ENCODE measurements at places on chromosomes 7 and 10.
A peak's percentile ranks its signal among the peaks of the same experiment; 100 is the strongest.

DNA sequence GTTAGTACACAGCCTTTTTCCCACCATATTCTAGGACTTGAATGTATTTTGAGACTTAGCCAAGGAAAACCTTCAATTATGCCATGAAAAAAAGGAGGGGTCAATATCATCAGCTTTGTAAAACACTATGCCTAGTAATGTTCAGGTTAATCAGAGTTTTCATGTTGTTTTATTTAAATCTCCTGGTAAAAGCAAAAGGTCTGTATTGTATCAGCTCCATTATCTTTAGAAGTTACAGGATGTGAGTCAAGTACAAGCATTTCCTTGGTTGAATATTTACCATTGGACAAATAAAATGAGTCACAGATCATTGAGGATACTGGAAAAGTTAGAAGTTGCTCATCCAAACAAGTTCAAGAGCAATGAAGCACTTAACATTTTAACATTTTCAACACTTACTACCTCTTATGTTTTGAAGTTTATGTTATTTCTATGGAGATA, 89.9 kb upstream of the CAPZA2 start:
- no peak for DNase-seq

- peak; percentile 39 for DNase-seq
Measured at GRCh38 chr10:86520871-86521677, 518 bp downstream of the WAPL start.

- no peak for DNase-seq
Measured at GRCh38 chr7:48389977-48390376, 218.7 kb downstream of the ABCA13 start.

DNA sequence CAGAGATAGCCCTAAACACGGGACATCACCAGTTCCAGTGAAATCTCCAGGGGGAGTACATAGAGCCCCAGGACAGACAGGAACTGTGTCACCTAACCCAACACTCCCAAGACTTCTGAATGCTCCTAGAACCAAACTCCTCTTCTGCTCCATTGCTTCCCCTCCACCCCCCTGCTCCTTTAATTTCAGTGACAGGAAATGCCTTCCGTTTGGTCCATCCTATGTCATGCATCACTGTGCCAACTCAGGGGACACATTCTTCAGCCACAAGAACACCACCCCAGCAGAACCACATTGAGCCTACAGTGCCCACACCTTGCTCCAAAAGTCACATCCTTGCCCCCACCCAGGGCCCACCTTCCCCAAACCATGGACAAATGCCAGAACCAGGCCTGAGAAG, 100.5 kb downstream of the KCNMA1 start:
- DNase-seq, result no peak

- no peak for DNase-seq
Measured at GRCh38 chr7:138025215-138026186, 23.6 kb upstream of the CREB3L2 start.

DNA sequence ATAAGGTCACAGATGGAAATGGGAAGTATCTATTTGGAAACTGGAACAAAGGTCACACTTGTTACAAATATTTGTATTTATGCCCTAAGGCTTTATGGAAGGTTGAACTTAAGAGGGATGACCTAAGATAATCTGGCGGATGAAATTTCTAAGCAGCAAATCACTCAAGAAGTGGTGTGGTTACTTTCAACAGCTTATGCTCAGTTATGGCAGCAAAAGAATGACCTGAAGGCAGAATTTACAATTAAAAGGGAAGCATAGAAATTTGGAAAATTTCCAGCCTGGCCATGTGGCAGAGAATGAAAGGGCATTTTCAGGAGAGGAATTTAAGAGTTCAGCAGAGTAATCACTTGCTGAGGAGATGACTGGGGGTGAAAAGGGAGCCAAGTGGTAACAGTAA, 95.8 kb upstream of the TNS3 start:
- DNase-seq, result no peak

DNA sequence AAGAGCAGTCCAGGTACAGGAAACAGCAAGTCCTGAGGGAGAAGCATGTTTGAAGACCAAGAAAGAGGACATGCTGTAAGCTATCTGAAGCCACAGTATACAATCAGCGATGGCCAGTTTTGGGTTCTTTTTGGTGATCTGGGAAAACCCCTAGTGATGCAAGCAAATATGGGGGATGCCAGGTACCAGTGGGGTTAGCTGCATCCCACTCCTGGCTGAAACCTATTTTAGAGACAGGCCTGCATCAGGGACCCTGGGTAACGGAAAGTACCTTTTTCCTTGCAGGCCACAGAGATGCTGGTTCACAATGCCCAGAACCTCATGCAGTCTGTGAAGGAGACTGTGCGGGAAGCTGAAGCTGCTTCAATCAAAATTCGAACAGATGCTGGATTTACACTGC, 32.9 kb downstream of the AP3M1 start:
- no peak for DNase-seq

DNA sequence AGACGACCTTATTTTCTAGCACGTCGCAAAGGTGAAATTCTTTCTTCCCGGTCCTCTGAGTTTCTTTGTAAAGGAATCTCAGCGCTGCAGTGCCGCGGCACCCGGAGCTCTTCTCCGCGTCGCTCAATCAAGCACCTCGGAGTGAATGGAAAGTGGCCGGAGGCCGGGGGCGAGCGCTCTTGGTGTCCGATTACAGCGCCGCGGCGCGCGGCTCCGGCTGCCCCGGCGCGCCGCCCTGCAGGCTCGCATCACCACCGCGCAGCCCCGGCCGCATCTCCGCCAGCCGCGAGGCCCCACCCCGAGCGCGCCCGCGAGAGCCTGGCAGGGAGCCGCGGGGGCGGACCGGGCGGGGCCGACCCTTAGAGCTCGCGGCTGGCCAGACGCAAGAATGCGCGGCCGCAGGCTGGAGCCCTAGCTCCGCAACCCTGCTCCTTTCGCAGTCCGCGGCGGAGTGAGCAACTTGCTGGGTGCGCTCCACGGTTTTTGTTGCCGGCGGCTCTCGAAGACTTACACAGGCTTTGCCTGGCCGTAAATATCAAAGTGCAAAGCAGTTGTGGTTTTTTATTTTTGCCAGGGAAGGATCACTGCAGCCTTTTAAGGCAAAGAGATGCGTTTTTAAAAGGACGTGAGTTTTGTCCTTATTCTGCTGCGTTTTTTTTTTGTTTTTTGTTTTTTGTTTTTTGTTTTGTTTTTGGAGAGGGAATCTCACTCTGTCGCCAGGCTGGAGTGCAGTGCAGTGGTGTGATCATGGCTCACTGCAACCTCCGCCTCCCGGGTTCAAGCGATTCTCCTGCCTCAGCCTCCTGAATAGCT, at the start of gene SEMA3C:
SEMA3C (minus strand) TSS at position 143 of the 813 bp plus-strand sequence. CDS start 2,270 bp downstream, outside the sequence.
- peak; percentile 1 for DNase-seq

GRCh38 chr7:20399521-20399920, 68.8 kb downstream of the ITGB8 start:
- DNase-seq, result no peak

DNA sequence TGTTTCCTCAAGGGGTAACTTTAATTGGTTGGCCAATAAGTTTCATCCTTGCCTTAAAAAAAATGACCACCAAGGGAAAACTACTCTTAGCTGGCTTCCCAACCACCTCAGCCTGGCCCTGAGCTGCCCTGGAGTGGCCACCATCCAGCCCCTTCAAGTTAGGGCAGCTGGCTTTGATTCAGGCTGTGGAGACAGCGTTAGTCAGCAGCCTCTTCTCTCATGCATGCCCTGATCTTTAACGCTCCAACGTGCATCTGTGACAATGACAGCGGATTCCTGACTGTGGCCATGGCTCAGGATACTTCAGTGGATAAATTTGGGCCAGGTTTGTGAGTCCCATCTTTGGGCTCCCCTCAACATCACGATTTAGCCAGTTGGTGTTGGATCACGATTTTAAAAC, 111.6 kb downstream of the RBM20 start:
- no peak for DNase-seq

DNA sequence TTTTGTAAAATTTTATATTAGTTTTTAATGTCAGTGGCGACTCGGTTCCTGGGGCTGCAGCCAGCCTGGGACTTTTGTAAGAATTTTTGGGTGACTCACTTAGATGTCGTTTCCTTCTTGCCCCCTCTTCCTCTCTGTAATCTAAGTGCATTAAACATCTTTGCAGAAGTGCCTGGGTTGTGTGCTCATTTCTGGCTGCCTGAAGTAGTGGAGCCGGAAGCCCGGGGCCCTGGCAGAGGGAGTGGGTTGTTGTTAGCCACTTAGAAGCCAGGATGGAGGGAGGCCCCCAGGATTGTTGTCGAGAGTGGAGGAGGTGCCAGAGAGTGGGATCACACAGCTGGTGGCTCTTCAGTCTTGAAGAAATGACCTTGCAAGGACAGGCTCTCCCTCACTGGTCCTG, 11.0 kb upstream of the TRIM8 start:
- peak; percentile 30 for DNase-seq

GRCh38 chr10:126143117-126143516, 245.2 kb downstream of the ADAM12 start:
- no peak for DNase-seq

- DNase-seq, result no peak
Measured at GRCh38 chr7:90749262-90749661, 153.1 kb downstream of the CDK14 start.

DNA sequence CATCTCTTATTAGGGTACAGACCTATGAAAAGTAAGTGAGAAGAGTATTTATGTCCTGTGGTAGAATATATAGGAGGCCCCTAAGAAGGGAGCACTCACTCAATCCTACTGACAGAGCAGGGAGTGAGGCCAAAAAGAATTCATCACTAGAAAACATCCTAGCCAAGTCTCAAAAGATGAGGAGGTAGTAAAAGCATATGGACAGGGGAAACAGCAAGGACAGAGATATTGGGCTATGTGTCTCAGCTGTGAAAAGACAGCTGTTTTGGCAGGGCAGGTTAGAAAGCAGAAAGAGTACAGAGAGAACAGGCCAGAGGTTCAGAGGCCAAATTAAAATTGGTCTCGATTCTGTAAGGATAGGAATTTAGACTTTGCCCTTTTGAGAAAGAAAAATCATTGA, 548.3 kb upstream of the ANKRD30A start:
- DNase-seq, result no peak

DNA sequence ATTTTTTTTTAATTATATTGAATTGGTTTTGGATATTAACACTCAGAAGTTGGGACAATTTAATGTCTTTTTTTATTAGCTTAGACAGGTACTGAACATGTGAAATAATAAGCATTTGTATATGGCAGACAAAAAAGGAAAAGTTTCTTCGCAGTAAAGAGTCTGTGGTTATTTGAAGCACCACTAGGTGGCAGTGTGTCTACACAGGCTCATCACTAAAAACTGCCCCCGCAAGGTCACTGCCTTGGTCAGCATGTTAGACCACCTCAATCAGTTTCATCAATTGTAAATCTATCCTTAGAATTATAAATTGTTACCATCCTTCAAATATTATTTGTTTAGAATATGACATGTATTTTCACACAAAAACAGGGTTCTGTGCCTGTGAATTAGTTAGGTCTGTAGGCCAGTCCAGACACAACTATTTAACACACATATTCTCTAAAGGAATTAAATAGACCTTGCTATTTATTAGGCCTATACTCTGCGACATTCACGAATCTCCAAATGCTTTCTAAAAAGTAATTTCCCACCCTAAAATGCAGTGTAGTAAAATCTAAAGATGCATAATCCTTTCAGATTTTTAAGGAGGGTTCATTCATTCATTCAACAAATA, 17.0 kb downstream of the PNLIPRP3 start:
- DNase-seq, result no peak

- DNase-seq, result peak; percentile 54
Measured at GRCh38 chr7:134750083-134751062, 29.1 kb upstream of the CALD1 start.

DNA sequence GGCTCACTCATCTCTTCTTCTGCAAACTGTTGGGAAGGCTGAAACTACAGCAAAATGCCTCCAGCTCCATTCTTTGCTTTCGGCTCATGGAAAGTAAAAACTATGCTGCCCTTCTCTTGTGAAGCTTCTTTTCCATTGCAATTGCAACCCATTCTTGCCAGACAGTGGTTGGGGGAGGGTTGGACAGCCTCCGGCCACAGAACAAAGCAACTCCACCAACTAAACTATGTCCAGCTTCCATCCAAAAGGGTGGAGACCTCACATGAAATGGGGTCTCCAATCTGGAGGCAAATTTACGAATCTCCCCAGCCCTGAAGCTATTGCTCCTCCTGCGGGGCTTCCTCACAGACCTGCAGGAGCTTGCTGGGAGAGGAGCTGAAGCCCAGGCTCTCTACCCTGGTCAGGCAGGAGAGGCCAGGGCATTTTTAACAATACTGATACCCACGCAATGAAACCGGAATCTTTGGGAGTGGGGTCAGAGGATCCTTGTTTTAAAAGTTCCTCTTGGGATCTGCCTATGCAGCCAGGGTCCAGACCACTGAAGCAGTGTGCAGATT, 549 bp downstream of the GPNMB start:
- no peak for DNase-seq

- DNase-seq, result no peak
Measured at GRCh38 chr7:100983451-100984187, 14.3 kb downstream of the MUC12 start.

GRCh38 chr10:78859769-78860168, 209.0 kb upstream of the ZMIZ1 start:
- DNase-seq, result no peak

DNA sequence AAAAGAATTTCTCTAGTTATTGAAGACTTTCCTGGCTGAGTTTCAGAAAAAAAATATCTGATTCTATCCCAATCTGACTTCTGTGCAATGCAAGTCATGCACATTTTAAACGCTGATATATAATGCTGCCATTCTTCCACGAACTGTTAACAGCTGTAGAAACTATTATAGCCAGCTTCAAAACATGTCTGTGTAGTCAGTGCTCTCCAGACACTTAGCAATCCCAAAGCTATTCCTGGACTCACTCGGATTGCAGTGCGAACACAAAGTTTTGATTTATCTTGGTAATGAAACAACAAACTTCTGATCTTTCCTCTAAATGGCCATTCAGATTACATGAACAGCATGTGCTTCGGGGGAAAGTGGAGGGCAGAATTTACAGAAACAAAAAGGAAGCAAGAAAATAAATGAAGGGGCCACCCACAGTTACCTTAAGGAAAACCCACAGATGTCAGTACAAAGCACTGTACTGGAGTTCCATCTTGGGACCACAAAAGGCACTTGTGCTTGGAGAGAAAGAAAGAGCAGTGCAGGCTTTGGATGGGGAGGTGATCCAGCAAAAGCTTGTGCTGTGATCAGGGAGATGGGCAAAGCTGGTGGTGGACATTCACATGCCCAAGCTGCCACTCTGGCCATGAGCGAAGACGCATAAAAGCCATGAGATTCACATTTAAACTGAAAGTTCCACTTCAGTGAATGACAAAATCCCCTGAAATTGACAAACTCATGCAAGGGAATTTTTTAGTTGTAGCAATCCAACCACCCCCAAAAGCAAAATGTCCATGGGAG, 32.1 kb upstream of the ADO start:
- no peak for DNase-seq

- DNase-seq, result no peak
Measured at GRCh38 chr10:127386606-127387327, 162.3 kb upstream of the NPS start.

DNA sequence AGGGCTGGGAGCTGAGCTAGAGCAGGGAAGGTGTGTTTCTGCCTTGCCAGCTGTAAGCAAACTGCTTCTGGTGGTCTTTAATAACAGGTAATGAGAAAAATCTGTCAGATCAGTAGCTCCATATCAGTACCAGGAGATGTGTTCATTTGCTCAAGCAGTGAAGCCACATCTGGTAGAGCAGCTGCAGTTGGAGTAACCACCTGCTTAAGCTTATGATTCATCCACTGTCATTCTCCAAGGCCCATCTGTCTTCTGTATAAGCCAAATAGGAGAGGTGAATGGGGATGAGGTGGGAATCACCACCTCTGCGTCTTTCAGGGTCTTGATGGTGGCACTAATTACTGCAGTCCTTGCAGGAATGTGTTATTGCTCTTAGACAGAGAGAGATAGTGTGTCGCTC, 18.4 kb upstream of the COBL start:
- no peak for DNase-seq

- DNase-seq, result no peak
Measured at GRCh38 chr10:84225427-84226173, at the start of gene LRIT2. TSS of gene LRIT2 (minus strand) at chr10:84225544. CDS start at chr10:84225520, 24 bp downstream.

GRCh38 chr10:129520440-129521080, 53.5 kb downstream of the MGMT start:
- no peak for DNase-seq

All from stimulated activated CD4-positive, alpha-beta T cell treated with anti-CD3 and anti-CD28 coated beads, Interleukin-4, amount 100 ng/mL, for 4 hours (primary cell).